ENCODE measurements at places on chromosomes 16 and 17.

DNA sequence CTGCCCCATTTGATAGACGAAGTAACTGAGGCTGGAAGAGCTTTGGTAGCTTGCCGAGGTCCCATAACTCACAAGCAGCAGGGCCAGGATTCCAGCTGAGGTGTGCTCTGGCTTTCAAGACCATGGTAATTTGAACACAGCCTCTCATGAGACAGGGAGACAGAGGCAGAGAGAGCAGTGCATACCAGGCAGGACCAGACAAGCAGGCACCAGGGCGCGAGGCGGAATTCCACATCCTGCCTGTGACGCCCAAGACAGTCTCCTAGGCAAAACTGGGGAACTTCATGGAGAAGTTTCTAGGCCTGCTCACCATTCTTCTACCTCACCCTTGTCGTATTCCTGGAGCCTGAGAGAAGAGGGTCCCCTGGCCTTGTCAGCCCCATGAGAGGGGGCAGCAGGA is 19.2 kb downstream of the SDK2 start:
- DNase-seq: no peak

DNA sequence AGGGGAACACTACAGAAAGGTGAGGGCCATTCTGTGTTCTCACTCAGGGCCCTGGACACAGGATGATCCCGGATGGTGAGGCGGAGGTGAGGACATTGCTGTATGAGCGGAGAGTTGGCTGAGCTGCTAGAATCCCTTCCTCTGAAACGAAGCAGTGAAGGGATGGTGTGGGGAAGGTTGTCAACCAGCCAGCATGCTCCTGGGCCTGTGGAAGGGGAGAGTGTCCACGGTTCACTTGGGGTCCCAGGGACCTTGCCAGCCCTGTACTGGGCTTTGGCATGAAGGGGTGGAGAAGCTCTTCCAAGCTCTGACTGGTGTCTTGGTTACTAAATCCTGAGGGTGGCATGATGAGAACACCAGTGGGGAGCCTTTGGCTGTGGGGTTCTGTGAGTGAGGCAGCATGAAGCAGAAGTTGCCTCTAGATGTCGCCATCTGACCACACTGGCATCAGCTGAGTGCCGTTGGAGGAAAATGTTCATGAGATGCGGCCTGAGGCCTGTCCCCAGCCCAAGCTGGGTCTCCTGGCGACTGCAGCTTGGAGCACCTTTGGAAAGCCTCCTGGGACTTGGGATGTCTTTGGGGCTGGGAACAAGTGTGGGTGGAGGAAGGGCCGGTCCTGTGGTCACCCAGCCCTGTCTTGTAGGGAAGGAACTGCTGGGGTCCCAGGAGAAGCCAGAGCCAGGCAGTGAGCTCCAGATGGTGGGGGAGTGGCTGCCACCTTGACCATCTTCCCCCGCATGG is 14.8 kb downstream of the PDP2 start:
- DNase-seq: peak; percentile 25

DNA sequence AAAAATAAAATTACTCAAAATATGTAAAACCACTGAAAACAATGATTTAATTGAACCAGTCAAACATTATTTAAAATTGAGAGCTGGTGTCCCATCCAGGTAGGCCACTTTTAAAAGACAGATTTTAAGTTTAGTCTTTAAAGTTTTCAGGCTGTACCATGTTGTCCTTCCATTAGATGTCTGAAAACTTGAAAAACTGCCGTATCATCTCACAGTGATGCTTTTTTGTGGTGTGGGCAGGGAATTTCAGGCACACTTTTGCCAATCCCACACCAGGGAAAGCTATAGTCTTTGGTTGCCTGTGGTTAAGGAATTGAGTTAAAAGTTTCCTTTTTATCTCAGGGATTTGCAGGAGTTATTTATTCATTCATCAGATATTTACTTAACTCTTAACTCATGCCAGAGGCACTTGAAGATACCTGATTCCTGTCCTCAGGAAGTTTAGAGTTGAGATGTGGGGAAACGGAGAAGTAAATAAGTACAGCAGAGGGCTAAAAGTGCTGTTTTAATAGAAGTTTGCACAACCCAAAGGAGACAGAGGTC is 3.2 kb downstream of the SNTB2 start:
- DNase-seq: no peak

DNA sequence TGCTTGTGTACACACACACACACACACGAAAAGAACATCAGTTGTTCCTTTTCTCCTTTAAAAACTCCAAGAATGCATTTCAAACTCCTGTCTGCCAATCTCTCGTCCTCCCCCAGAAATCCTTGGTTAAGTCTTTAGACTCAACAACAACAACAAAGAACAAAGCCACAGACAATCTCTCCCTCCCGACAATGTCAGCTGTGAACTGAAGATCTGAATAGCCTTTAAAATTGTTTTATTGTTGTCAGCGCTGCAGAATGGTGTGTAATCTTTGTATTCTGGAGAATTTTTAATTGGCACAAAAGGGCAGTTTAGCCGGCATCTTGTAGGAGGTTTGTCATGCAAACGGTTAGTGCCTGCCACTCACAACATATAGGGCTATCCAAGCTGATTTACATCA is 219.5 kb downstream of the MSI2 start:
- DNase-seq: no peak

- no peak for DNase-seq
These were observed 426.8 kb downstream of the HS3ST4 start for GRCh38 chr16:26118575-26118974.

GRCh38 chr17:74123866-74124444 is 79.5 kb upstream of the RPL38 start:
- no peak for DNase-seq

- no peak for DNase-seq
These were observed 284.9 kb downstream of the SOX9 start for GRCh38 chr17:72405662-72406230.

DNA sequence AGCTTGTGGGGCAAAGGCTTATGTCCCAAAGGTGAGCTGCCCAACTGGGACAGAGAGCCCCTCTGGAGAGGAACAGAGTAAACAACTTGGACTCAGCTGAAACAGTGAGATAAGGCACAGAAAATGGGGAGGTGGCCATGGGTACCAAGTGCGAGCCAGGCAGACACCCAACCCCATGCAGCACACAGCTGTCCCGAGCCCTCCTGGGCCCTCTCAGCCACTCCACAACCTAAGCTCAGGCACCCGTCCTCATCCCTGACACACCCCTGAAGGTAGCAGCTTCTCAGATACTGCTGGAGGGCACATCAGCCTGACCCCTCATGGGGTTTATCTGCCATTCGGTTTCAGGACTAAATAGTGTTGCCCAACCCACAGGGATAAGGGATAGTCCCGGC is 4.8 kb upstream of the GFOD2 start:
- no peak for DNase-seq

DNA sequence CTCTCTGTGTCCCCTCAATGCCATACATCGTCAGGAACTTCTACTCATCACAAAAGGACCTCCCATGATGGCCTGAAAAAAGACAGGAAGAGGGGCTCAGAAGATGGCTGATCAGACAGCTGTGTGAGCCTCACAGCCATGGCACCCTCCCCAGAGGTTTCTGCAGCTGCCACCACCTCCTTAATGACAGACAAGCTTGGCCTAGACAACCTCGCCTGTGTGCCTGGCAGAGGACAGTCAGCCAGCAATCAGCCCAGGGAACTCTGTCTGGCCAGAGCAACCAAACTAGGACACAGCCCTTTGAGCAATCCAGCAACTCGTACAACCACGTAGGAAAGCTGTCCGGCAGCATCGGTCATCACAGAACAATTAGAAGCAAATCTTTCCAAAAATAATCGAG is 54.2 kb upstream of the MED9 start:
- no peak for DNase-seq

DNA sequence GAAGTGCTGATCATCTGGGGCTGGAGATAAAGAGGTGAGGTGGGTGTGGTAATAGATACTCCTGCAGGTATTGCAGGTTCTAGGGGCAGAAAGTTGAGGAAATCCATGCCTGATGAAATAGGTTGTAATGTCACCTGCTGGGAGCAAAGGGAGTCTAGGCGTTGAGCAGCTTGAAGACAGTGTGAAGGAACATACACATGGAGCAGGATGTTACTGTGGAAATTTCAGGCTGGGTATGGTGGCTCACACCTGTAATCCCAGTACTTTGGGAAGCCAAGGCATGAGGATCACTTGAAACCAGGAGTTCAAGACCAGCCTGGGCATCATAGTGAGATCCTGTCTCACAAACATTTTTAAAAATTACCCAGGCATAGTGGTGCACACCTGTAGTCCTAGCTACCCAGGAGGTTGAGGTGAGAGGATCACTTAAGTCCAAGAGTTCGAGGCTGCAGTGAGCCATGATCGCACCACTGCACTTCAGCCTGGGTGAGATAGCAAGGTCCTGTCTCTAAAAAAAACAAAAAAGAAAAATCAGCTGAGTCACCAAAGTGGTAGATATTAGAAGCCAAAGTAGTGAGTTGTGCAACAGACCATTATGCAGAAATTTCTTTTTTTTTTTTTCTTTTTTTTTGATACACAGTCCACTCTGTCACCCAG is 9.1 kb upstream of the CRYBA1 start:
- no peak for DNase-seq

- no peak for DNase-seq
These were observed 7.5 kb upstream of the TMEM101 start for GRCh38 chr17:44022246-44022645.

DNA sequence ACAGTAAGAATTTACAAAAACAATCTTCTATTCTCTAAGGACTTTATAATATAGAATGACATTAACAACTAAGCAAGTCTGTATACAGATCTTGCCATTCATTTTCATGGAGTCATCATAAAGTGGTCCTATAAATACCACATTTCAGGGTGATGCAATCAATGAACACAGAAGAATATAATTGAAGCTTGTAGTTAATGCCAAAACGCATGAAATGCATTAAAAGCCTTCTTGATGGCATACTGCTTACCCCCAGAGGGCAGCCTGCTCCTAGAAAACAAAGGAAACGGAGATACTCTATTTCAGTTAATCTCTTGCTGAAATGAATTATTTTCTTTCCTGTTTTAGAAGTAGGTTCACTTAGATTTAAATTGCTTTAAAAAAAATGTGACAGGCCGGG is 45.2 kb upstream of the STAC2 start:
- no peak for DNase-seq

DNA sequence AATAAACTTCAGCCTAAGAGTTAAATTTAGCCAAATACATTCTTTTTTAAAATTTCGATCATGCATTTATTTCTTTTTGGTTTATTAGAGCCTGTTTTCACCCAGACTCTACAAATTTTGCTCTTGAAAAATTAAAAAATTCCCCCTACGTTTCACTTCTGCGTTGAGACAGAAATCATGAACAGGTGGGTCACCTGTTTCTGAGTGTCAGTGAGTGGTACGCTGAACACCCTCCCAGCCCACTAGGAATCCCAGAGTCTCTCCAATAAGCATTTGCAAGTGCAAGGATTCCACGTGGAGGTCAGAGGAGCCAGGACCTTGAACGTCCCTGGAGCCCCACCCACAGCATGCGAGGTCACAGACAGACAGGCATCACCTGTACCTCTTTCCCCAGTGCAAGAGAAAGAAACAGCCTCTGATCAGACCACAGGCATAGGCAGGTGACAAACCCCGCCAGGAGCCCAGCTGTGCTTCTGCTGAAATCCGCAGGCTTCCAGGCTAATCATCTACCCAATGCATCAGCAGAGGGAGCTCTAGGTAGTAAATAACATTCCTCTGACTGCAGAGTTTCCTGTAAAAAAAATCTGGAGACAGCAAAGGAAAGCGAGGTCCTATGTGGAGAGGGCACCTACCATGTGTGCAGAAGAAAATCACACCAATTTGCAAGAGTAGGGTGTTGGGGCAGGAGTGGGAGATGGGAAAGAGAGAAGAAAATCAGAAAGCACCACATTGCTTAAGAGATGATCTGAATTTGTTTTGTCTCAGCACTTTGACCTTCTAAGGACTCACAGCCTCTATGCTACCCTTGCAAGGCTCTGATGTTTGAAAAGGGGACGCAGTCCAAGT is 5.9 kb upstream of the XYLT1 start:
- no peak for DNase-seq

- no peak for DNase-seq
These were observed 589 bp upstream of the FBF1 start for GRCh38 chr17:75941442-75941819.

- no peak for DNase-seq
These were observed 252.1 kb downstream of the PHKB start for GRCh38 chr16:47713225-47713595.

- no peak for DNase-seq
These were observed 29.4 kb upstream of the MLKL start for GRCh38 chr16:74729783-74730683.

DNA sequence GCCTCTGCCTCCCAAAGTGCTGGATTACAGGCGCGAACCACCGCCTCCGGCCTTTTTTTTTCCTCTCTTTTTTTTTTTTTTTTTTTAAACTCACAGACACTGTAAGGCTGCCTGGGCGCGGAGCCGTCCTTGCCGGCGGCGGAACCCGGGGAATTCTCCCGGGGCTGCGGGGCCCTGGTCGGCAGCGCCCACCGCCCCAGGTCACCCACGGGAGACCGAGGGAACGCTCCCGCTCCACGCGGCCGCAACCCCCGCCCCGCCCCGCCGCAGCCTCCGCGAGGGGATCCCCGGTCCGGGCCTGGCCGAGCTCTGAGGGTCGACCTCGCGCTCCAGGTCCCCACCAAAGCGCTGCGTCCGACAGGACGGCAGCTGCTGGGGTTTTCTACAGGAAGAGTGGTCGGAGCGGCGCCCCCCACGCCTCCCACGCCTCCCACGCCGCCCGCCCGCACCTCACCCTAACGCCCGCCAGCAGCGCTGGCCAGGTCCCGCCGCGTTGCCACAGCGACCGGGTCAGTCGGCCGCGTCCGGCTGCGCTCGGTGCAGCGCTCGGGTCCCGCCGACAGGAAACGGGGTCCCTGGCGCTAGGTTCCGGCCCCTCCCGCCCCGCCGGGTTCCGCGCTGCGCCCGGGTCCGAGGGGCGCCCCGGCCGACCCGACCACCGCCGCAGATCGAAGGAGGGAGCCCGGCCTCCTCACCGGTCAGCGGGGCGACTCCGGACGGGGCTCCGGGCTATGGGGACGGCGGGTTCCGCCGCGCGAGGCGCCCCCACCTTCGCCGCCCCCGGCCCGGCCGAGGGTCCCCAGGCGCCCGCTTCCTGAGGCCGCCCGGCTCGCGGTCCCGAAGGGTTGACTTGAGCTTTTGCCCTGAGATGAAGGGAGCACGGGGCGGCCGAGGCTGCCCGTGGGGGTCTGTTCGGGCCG is at the start of gene CCDC57:
Gene CCDC57 (minus strand): TSS at position 512 of the 920 bp plus-strand sequence. CDS start 10,898 bp downstream, outside the sequence.
- DNase-seq: peak; percentile 48

GRCh38 chr17:80212962-80213642 is 7.0 kb downstream of the SGSH start:
- no peak for DNase-seq

DNA sequence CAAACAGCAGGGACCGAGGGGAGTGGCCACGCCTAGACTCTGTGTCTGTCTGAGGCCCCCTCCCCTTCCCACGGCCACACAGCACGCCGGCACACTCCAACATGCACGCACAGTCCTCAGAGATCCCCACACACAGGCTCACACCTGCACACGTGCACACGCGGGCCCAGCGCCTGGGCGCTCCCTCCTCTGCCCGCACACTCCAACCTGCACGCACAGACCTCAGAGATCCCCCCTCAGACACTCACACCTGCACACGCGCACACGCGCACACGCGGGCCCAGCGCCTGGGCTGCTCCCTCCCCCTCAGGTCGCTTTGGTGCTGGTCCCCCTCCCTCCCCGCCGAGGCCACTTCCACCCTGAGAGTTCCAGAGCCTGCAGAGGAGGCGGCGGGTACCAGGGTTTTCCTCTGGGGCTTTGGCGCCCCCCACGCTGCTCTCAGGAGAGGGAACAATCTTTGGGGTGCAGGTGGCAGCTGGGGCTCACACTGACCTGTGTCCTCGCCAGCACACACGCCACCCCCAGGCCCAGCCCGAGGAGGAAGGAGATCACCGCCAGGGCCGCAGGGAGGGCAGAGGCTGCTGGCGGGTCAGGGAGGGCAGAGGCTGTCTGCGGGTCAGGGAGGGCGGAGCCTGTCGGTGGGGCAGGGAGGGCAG is 1.6 kb downstream of the CD7 start:
- DNase-seq: no peak

GRCh38 chr16:57409870-57410587 is 5.5 kb downstream of the CCL17 start:
- DNase-seq: no peak
